A549 treated with Hydrocortisone at 1 μM for 4 hours (cell line): ENCODE measurements at places on chromosomes 3 and 15. TPM values are rescaled to one million over a fixed set of nuclear protein-coding genes. Genes with fewer than 3 reads are reported as not detected.

The DNAH12 gene
- total RNA-seq: 0.01 to 0.10 TPM (median 0.05 TPM) in 5 replicates

The PRRT3 gene
- 1.4 to 1.9 TPM (median 1.6 TPM) in 5 replicates for total RNA-seq

The CCRL2 gene
- total RNA-seq: 0.07 to 0.10 TPM (median 0.09 TPM) in 3 of 5 replicates, not detected in the others

The ARHGAP11A gene
- total RNA-seq: 56.4 to 105 TPM (median 69.8 TPM) in 5 replicates

The CLDN16 gene
- 0.03 to 0.14 TPM (median 0.08 TPM) in 3 of 5 replicates, not detected in the others for total RNA-seq

The MUC4 gene
- 0.02 to 0.08 TPM (median 0.05 TPM) in 4 of 5 replicates, not detected in the other for total RNA-seq

The PLCH1 gene
- total RNA-seq: 0.79 to 1.1 TPM (median 0.84 TPM) in 5 replicates

The A4GNT gene
- not detected in 5 replicates for total RNA-seq

The ATP13A5 gene
- not detected in 5 replicates for total RNA-seq

The TNFAIP8L3 gene
- total RNA-seq: 28.1 to 41.8 TPM (median 34.7 TPM) in 5 replicates

The VILL gene
- total RNA-seq: 0.06 to 0.21 TPM (median 0.09 TPM) in 4 of 5 replicates, not detected in the other

The KNL1 gene
- 5.0 to 9.8 TPM (median 6.4 TPM) in 5 replicates for total RNA-seq

The CISH gene
- total RNA-seq: 0.52 to 0.74 TPM (median 0.66 TPM) in 5 replicates

The TLR9 gene
- total RNA-seq: 0.02 to 0.03 TPM in 2 of 5 replicates, not detected in the others

The PPCDC gene
- 13.6 to 22.6 TPM (median 17.3 TPM) in 5 replicates for total RNA-seq

The CCDC54 gene
- not detected in 5 replicates for total RNA-seq
